Frontal cortex (tissue), 4 donors: ENCODE measurements at places on chromosomes 11 and 22.

DNA sequence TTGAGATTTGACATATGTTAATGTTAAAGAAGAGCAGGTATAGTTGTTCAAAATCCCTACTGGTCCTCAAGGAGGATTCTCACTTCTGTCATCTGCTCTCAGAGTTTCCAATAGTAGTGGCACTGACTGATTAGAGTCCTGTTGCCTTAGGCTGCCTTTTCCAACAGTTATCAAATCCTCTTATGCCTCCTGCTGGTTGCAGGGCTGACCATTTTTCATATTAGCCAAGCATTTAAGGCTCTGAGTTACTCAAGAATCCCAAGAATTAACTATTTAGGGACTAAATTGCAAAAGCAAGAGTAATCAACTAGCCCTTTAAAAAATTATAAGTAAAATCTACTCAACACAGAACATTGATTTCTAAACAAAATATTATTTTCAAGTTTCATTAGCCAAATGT, 212.0 kb upstream of the CHORDC1 start:
- DNase-seq: no peak

GRCh38 chr22:38429499-38430068, 25.4 kb downstream of the KCNJ4 start:
- DNase-seq: no peak

GRCh38 chr11:64378335-64378880, 19.4 kb downstream of the RPS6KA4 start:
- DNase-seq: no peak

DNA sequence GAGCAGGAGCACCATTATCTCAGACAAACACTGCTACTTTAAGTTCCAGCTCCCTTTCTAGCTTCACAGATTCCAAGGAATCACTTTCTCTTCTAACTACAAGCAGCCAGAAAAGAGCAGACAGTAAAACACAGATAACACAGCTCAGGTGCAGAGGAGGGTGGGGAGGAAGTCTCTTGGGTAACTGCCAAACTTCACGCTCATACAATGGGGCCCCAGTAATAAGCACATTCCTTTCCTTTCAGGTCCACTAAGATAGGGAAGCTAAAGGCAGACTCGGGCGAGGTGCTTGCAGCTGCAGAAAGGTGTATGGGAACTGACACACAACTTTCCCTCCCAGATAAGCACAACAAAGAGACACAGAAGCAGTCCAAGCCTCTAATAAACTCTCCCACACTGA, 69.2 kb upstream of the OR9G4 start:
- no peak for DNase-seq

DNA sequence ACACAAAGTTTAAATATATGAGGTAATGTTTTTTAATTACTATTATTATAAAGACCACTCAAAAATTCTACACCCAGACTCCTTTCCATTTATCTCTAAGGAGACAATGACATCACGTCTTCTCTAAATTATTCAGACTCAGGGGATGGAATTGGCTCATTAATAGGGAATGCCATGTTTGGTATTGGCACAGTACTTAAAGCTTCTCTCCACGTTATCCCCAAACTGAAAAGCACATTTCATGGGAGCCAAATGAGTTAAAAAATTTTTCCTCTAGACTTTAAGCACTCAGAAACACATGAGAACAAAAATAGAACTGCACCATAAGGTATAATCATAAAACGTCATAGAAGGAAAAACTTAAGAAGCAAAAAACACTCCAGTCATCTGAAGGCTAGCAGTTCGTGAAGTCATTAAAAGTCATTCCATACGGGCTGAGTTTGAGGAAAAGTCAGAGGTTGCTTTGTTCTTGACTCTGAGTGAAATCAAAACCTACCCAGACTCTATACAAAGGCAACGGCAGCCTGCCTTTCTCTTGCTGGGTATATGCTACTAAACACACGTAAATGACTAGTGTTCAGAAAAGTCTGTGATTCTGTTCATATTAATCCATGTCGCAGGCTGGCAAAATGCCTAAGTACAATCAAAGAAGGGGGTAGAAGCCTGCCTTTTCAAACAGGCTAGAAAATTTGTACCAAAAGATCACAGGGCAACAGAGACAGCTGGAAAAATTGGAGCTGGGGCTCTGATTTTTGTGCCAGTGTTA, 8.7 kb upstream of the MPPED2 start:
- no peak for DNase-seq

DNA sequence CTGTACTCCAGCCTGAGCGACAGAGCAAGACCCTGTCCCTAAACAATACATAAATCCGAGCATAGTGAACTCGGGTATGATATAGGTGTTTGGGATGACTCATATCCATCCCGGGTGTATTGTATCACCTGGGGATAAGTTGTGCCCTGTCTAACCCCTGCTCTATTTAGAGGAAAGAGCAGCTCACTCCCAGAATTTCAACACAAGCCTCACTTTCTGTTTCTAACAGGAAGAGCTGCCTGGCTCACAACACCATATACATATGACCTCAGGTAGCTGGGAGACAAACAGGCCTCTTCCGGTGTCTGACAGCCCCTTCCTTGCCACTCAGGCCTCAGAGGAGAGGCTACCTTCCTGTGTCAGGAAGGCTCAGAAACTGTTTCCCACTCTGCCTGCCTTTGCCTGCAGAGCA, 9.9 kb upstream of the MICALL1 start:
- DNase-seq: no peak

DNA sequence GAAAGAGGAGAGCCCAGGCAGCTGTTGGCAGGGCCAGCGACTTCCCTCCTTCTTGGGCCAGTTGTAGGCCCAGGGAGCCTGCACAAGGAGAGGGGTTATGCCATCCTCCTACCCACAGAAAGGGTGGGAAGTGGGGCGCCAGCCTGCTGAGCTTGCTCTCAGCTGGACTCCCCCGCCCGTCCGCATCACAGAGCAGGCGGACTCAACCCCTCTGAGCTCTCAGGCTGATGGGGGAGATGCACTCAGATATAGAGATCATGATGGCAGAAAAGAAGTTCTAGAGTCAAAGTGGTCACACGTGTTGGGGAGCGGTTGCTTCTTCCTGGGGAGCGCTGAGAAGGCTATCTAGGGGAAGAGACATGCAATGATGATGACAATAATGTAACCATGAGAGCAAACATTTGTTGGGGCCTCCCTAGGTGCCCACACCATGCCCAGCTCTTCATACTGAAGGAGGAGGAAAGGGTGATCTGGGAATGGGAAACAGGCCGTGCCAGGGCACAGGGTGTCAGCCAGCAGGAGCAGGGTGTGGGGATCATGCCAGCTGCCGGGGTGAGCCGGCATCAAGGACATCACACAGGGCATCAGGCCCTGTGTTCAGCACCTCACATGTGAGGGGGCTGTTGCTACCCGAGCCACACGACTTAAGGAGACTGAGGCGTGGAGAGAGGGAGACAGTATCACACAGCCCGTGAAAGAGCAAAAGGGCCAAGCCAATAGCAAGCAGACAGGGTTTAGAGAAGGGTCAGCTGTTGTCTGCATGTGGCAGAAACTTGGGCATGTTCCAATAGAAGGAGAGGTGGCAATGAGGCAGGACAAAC, 7.7 kb downstream of the SLC35E4 start:
- no peak for DNase-seq

DNA sequence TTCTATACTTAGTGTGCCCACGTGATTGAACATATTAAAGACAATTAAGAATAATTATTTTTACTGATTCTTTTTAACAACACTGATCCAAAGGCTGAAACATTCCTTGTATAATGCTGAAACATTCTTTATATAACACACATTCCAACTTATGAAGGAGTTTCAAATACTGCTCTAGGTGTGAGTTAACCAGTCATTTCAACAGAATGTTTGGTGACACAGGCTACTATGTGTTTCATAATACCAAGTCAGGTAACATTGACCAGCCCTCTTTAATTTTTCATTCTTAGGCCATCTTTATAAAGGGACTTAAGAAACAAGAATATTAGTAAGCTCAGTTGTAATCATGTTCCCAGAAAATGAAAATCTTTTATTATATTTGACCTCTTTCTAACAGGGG, 136.6 kb downstream of the ELP4 start:
- no peak for DNase-seq

GRCh38 chr11:118845369-118845768, 38.3 kb upstream of the CXCR5 start:
- no peak for DNase-seq

DNA sequence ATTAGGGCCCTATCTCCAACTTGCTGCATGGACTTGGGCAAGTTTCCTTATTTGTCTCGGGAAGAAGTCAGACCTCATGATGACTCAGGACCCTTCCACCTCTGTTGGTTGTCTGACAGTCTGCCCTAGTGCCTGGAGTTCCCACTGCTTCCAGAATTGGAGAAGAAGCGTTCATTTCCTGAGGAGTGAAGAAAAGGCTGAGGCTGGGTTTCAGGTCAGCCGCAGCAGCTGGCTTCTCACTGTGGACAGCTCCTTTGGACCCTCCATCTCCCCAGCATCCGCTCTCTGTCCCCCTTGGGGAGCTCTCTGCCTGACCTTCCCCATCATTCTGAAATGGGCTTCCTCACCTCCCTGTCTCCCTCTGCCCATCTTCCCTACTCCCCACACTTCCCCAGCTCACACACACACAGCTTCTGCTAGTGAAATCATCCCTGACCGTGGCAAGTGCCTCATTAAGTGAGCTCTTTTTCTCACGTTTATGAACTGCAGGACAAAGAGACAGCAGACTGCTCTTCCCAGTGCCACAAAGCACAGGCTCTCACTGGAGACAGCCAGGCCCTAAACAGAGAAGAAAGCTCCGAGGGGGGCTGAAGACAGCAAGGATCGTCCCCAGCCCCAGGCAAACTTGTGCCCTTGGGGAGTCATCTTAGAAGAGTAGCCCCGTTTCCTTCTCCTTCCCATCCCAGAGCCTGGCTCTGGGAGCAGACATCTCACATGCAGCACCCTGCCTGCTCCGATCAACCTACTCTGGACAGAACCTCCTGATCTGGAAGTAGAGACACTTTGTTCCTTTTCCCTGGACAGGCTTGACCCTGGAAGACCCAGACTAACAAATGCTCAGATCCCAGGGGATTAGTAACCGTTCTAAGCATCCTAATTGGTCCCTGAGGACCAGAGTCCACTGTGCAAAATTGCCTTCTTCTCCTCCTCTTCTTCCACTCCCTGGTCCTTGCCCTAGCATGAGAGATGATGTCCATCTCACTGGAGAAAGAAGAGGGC, 157.9 kb downstream of the FEZ1 start:
- no peak for DNase-seq

DNA sequence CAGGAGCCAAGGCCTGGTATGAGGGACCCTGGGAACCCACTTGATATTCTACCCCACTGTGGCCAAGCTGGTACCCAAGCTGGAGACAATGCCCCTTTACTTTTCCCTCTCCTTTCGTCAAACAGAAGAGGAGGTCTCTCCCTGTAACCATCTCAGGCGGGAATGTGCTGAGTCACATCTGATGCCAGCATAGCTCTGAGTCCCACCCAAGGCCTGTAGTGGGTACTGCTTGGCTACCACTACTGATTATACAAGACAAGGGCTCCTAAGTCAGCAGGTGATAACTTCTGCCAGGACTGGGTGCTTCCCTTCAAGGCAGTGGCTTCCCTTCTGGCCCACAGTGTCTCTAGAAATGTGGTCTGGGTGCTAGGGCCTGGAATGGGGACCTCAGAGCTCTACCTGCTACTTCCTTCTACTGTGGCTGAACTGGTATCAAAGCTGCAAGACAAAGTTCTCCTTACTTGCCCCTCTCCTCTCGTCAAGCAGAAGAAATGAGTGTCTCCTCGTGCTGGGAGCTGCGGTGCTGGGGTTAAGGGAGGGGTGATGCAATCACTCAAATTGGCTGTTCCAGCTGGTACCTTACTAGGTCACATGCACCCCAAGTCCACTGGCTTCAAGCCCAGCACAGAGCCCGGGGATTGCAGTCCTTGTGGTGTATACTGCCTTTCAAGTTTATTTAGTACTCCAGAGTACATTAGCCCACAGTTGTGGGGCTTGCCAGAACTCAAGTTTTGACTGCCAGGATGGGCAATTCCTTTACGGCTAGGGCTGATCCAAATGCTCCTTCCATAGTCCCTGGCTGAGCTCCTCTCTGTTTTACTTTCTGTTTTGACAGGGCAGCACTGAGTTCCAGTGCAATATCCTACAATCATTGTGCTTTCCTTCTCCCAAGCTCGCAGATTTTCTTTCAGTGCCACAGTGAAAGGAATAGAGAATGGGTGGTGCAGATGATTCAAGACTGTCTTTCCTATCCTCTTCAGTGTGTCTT, 419.7 kb upstream of the CNTN5 start:
- DNase-seq: no peak

GRCh38 chr22:18035751-18036150, 11.4 kb upstream of the MICAL3 start:
- DNase-seq: no peak

GRCh38 chr11:113090716-113091480, 129.7 kb downstream of the NCAM1 start:
- no peak for DNase-seq

GRCh38 chr11:127919206-127920000, 668.0 kb downstream of the ETS1 start:
- no peak for DNase-seq

DNA sequence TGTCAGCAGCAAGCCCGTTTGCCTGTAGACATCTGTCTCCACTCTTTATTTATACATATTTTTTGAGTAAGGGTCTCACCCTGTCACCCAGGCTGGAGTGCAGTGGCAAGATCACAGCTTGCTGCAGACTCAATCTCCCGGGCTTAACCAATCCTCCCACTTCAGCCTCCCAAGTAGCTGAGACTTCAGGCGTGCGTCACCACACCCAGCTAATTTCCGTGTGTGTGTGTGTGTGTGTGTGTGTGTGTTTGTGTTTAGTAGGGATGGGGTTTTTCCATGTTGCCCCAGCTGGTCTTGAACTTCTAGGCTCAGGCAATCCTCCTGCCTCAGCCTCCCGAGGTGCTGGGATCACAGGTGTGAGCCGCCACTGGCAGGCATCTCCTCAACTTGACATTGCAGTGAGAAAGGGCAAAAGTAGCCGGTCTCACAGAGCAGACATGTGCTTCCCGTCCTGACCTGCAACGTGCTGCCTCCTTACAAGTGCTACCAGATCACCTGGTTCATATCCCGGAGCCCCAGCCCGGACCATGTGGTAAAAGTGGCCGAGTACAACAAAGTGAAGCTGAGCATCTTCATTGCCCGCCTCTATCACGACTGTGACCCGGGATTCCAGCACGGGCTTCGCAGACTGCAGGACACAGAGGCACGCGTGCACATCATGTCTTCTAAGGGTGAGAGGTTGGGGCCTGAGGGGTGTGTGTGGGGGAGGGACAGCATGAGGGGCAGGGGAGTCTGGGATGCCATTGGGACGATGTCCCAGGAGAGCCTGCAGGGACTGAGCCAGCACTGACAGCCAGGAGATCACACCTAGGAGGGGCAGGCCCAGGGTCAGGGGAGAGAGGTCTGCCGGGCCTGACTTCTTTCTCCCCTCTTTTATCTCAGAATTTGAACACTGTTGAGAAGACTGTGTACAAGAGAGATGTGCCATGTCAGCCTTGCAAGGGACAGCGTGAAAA, 5.6 kb upstream of the APOBEC3H start:
- no peak for DNase-seq

DNA sequence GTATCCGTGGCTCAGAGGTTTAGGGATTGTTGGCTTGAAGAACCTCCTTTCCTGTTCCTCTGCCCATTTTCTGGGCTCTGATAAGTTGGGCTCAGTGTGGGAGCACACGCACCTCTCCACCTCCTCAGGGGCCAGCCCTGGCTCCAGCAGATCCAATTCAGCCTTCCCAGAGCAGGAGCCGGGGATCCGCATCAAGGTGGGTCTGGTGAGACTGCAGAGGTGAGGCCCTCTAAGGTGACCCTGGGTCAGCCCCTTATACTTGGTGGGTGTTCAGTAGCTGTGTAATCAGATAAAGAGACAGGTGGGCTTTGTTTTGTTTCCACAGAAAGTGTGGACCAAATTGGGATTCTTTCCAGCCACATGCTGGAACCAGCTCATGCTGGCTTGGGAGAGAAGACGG, 1466.0 kb downstream of the TBC1D22A start:
- DNase-seq: no peak

GRCh38 chr11:74447720-74448119, 19.6 kb downstream of the KCNE3 start:
- no peak for DNase-seq

- DNase-seq: no peak
Observed at GRCh38 chr11:117302228-117302627, 11.1 kb downstream of the BACE1-AS start.
